CD4-positive, alpha-beta T cell treated with Interleukin-2 at 100 ng/mL for 4 hours (primary cell): ENCODE measurements at places on chromosomes 11 and 22.

DNA sequence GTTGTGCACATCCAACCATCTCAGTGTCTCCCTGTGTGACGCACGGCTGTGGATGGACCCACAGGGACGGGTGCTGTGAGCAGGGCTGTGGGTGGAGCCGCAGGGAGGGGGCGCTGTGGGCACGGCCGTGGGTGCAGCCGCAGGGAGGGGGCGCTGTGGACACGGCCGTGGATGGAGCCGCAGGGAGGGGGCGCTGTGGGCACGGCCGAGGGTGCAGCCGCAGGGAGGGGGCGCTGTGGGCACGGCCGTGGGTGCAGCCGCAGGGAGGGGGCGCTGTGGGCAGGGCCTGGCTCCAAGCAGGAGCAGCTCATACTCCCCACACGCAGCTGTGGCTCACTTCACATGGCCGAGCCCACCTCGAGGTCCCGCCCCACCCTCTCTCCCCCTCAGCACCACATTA is 6.0 kb upstream of the MAPK11 start:
- peak; percentile 49 for DNase-seq

GRCh38 chr11:9760193-9760575 is 96.3 kb downstream of the SWAP70 start:
- DNase-seq: no peak

DNA sequence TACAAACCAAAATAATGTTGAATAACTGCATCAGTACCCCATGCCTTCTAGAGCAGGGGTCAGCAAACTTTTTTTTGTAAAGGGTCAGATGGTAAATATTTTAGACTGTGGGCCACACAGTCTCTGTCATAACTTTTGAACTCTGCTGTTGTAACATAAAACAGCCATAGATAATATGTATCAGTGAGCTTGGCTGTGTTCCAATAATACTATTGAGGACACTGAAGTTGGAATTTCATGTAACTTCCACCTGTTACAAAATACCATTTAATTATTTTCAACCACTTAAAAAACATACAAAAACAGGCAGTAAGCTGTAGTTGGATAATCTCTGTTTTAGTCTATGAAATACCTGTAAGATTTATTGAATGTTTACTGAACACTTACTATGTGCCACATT is 55.2 kb downstream of the PICALM start:
- DNase-seq: no peak

- no peak for DNase-seq
Measured at GRCh38 chr11:16412525-16413172, 56.3 kb upstream of the SOX6 start.

- no peak for DNase-seq
Measured at GRCh38 chr11:69665669-69666068, 9.5 kb downstream of the LTO1 start.

- no peak for DNase-seq
Measured at GRCh38 chr22:25364736-25365241, 145.3 kb downstream of the CRYBB2 start.

DNA sequence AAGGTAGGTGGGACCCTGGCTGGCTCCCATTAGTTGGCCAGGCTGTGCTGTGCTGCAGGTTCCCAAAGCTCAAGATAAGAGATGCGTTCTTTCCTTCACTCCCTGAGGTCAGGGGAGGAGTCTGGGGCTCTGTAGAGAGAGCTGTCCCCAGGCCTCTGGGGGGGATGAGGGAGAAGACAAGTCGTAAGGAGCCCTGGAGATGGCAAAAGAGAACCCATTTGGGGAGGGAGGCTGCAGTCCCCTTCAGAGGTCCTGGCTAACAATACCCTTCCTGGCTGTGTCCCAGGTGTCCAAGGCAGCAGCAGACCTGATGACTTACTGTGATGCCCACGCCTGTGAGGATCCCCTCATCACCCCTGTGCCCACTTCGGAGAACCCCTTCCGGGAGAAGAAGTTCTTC is 916 bp downstream of the GNG3 start:
- DNase-seq: no peak

DNA sequence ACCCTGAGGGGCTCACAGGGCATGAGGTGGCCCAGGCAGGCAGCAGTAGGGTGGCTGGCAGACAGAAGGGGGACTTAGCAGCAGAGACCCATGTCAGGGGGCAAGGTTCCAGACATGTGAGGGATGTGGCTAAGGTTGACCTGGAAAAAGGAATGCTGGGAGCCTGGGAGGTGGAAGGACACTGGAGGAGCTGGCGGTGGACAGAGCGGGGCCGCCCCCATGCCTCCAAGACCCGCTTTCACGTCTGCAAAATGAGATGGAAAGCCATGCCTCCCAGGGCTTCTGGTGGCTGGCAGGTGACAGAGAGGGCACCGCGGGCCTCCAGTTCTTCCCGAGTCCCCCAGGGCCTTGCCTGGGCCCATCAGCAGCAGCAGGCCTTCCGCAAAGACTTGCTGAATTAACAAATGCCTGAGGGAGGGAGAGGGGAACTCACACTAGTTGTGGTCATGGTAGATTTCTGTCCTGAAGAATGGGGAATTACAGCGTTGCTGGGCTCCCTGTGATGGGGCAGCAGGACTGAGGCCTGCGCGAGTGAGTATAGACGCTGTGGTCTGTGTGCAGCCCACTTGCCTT is 23.1 kb upstream of the SOX10 start:
- DNase-seq: no peak
